DMS79 (cell line): ENCODE measurements at places on chromosomes 2 and 18.

- DNase-seq: no peak
Observed at GRCh38 chr2:147924647-147925046, 79.8 kb downstream of the ACVR2A start.

DNA sequence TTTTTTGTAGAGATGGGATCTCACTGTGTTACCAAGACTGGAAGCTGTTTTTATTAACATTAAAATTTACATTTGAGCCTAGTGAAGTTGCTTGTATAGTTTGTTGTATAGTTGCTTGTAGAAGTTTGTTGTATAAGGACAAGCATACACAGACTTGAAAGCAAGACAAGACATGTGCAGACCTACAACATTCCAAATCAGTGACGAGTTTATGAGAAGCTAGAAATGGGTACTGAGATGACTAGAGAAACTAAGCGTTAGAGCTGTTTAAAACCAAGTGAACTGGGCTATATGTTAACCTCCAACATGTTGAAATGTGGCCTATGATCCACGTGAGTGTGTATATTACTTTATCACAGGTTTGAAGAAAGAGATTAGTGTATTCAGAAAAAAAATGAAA is 39.1 kb downstream of the ABCB11 start:
- DNase-seq: no peak

- no peak for DNase-seq
Observed at GRCh38 chr18:59994357-59994756, 94.6 kb downstream of the PMAIP1 start.

GRCh38 chr2:17573085-17573803 is 32.7 kb downstream of the VSNL1 start:
- no peak for DNase-seq

DNA sequence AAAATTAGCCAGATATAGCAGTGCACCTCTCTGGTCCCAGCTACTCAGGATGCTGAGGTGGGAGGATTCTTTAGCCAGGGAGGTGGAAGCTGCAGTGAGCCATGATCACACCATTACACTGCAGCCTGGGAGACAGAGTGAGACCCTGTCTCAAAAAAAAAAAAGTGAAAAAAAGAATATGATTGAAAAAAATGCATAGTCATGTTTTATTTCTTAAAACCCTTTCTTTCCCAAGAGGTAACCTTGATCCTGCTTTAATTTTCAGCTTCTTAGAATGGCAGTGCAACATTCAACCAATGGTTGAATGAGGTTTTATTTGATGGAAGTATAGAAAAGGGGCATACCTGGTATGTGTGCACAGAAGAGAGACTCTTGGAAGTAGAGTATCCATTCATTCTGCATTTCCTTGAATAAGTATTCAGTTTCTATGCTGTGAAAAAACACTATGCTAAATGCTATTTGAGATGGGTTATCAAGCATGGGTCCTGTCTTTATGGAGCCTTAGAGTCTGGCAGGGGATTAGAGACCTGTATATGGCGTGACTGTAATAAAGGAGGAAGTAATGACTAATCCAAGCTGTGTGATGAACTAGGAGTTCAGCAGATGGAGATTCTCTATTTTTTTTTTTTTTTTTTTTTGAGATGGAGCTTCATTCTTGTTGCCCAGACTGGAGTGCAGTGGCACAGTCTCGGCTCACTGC is 146.3 kb downstream of the WDSUB1 start:
- DNase-seq: no peak

GRCh38 chr2:189253836-189254235 is 74.3 kb upstream of the COL5A2 start:
- no peak for DNase-seq

DNA sequence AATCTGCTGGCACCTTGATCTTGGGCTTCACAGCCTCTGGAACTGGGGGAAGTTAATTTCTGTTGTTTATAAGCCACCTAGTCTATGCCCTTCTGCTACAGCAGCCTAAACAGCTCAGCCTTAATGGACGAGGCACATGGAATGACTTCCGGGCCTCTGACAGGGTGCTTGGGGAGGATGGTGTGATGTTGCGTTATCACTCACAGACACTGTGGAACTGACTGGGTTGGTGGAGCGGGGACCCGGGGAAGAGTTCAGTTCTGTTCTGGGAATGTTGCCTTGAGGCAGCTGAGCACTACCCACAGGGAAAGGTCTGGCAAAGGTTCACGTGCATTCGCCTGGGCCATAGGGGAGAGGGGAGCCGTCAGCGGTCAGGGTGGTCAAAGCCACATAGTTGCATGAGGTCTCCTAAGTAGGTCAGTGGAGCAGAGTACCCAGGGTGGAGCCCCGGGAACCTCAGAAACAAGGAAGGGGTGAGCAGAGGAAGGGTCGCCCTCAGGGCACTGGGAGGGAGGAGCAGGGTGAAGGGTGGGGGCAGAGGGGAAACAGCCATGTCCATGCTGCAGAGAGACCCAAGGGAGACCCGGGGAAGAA is 36.2 kb downstream of the LRRFIP1 start:
- DNase-seq: no peak
